ENCODE measurements at places on chromosomes 4 and X. TPM values are rescaled to one million over a fixed set of nuclear protein-coding genes. Genes with fewer than 3 reads are reported as not detected.

DNA sequence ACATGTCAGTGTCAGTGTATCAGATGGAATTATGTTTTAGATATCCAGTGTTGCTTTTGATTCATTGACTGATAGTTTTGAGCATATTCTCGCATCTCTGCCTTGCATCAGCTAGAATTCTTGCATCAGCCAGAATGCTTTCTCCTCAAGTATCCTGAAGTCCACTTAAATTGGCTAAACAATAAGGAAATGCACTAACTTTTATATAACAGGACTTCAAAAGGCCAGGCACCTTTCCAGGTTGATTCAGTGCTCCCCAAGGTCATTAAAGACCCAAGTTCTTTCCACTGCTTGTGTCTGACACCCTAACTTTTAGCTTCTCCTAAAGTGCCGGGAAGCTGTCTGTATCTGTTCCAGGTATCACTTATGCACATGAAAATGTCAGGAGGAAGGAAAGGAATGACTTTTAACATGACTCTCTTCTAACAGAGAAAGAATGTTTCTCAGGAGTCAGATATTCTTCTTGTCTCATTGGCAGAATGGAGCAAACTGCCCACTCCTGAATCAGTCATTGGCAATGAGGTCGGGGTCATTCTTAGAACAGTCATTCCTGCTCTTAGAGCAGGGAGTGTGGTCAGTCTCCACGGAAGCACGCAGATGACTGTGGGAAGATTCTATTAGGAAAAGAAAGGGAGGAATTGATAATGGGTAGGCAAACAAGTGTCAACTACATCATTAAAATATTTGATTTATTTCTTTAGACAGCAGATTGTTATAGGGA, 92.9 kb upstream of the TLL1 start:
- DNase-seq = no peak

- DNase-seq = no peak
Measured at GRCh38 chr4:10403633-10404445, 53.4 kb downstream of the ZNF518B start.

DNA sequence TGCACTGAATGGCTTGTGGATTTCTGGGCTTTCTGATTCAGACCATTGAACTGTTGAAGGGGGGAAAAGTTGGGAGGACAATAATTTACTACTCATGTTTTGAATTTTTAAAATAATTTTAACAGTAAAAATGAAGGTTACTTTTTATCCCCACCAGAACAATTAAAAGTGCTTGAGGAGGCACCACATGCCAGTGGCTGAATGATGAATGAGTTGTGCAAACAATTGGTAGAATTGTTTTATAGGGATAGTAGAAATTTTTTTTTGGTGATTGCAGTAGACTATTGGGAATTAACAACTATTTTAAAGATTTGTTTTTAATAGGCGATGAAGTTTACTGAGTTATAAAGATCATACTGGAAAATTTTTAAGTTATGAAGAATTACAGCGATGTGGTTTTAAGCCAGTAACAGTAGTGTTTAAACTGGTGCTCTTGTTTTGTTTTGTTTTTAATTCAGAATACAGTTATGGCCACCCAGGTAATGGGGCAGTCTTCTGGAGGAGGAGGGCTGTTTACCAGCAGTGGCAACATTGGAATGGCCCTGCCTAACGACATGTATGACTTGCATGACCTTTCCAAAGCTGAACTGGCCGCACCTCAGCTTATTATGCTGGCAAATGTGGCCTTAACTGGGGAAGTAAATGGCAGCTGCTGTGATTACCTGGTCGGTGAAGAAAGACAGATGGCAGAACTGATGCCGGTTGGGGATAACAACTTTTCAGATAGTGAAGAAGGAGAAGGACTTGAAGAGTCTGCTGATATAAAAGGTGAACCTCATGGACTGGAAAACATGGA, 2.7 kb downstream of the REST start:
- no peak for DNase-seq

DNA sequence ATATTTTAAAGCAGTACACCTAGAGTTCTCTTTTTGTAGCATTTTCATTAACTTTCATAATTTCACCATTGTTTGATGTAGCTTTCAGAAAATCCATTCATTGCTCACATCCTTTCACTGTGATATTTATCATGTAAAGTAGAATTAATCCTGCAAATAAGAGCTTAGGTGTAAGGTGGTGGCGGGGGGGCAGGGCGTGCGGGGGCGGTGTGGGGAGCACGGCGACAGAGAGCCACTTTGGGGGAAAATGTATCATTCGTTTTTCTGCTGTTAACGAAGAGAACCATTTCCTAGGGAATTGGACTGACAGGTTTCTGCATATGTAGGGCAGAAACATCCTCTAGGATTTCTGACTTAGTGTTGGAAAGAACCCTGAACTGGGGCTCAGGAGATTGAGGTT, 82.6 kb upstream of the BRS3 start:
- DNase-seq = no peak

GRCh38 chrX:39335513-39336235, 534.4 kb downstream of the MID1IP1 start:
- DNase-seq = no peak

- no peak for DNase-seq
Measured at GRCh38 chrX:96004386-96004785, 680.3 kb upstream of the DIAPH2 start.

GRCh38 chr4:182547435-182547834, 304.2 kb downstream of the TENM3 start:
- DNase-seq = no peak

- DNase-seq = no peak
Measured at GRCh38 chr4:3239998-3240920, 8.7 kb upstream of the MSANTD1 start.

GRCh38 chrX:75603833-75604232, 81.0 kb upstream of the ZDHHC15 start:
- DNase-seq = no peak

GRCh38 chr4:2947926-2948325, 15.3 kb downstream of the NOP14 start:
- no peak for DNase-seq

GRCh38 chr4:150217808-150218207, 139.6 kb downstream of the DCLK2 start:
- no peak for DNase-seq

DNA sequence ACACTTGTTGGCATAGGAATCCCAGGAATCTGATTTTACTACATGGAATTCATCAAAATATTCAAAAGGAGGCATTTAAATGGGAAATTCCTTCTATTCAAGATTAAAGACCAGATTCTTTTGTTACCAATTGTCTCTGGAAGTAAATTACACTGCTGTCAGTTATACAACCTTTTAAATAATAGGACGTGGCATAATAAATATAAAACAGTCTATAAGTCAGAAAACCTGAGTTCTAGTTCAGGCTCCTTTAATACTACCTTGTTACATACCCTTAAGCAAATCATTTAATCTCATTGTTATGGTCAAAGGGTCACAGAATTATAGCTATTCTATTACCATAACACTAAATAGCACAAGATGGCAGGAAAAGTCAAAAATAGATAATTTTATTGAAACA, 18.8 kb downstream of the COL4A6 start:
- no peak for DNase-seq

GRCh38 chr4:78370631-78371372, 180.8 kb upstream of the ANXA3 start:
- no peak for DNase-seq

GRCh38 chr4:85784348-85784747, 309.4 kb downstream of the ARHGAP24 start:
- DNase-seq = no peak

- DNase-seq = no peak
Measured at GRCh38 chr4:186669159-186669731, 54.4 kb downstream of the FAT1 start.

- DNase-seq = peak; percentile 26
Measured at GRCh38 chr4:74038425-74039314, at the start of gene CXCL3. Gene CXCL3 (minus strand): TSS chr4:74038689. CDS start chr4:74038611, 78 bp downstream.

GRCh38 chr4:140255927-140256326, 101.9 kb upstream of the MAML3 start:
- no peak for DNase-seq

DNA sequence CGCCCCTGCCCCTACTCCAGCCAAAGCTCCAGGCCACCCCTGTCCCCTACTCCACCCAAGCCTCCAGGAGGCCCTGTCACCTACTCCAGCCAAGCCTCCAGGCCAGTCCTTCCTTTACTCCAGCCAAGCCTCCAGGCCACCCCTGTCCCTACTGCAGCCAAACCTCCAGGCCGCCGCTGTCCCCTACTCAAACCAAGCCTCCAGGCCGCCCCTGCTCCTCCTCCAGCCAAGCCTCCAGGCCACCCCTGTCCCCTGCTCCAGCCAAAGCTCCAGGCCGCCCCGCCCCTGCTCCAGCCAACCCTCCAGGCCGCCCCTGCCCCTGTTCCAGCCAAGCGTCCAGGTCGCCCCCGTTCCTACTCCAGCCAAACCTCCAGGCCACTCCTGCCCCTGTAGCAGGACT, 5.1 kb upstream of the ASMT start:
- no peak for DNase-seq

DNA sequence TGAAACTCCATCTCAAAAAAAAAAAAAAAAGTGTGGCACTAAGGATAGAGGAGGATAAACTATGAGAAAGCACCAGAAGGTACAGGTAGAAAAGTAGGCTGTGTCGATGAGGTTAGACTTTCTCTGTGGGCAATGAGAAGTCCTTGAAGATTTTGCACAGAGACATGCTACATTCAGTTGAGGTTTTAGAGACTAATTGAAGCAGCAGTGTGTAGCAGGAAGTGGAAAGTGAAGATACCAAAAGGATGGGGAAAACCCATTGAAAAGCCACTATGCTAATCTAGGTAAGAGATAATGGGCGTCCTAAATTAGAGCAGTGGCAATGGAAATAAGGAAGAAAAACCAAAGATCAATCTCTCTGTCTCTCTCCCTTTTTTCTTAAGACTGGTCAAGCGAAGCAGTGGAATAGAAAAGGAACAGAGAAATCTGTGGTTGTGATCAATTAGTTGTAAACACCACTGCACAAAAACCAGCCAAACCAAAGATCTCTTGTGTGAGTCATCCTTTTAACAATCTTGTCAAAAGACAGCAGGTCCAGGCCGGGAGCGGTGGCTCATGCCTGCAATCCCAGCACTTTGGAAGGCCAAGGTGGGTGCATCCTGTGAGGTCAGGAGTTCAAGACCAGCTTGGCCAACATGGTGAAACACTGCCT, 3.5 kb downstream of the SPINK2 start:
- no peak for DNase-seq

- DNase-seq = no peak
Measured at GRCh38 chr4:40333921-40334352, 1.2 kb upstream of the CHRNA9 start.

DNA sequence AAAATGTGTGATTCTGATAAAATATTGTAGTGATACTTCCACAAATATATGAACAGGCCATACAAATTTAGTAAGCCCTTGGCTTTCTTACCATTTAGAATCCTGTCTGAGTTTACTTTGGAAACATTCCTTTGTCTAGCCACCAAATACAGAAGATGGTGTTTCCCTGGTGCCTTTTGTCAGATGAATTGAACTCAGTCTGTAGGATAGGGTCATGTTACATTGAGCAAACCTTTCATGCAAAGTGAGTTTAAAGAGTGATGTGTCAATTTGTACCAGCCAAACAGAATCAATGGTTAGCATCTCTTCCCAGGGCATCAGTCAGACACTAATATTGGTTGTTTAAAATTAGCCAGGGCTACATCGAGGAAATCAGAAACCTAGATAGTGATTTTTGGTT, 1443.4 kb downstream of the ARAP2 start:
- no peak for DNase-seq

- DNase-seq = no peak
Measured at GRCh38 chr4:107380190-107380589, 339.8 kb downstream of the PAPSS1 start.

DNA sequence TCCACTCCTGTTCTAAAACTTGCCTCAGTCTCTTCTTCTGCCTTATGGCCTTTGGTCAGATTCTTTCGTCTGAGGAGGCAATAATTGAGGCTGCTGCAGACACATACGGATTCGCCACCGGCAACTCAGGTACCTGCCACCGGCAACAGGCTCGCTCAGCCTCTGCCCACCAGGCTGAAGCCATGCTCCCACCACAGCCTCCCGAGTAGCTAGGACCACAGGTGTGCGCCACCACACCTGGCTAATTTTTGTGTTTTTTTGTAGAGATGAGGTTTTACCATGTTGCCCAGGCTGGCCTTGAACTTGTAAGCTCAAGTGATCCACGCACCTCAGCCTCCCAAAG, 26.6 kb downstream of the TNIP2 start:
- peak; percentile 24 for DNase-seq

DNA sequence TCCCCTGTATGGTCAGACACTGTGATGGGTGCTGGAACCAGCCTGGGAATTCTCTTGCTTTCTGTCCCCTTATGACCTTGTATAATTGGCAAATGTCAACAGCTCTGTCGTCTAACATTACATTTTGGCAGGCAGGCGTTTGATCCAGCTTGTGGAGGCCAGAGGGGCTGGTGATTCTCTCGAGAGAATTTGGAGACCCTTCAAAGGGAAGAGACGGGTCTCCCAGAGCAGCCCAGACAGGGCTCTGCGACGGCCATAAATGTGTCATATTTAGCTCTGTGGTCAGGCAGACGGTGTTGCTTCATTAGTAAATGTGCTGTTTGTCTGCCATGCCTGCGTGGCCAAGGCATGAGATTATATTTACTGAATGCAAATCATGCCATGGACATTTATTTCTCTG, 68.7 kb downstream of the SORCS2 start:
- no peak for DNase-seq

DNA sequence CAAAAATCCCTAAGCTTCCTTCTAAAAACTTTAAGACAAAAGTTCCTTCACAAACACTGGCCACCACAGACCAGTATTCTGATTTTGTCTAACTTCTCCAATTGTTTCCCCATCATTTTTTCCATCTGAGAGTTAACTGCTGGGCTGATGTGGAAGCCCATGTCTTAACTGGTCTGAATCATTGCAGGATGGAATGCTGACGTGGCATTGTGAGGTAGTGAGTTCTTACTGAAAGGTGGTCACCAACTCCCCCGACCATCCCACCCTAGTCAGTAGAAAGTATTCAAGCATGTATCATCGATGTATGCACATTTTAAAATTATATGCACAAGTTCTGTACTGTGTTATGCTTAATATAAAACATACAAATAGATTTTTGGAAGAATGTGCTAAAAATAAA, 99.1 kb upstream of the SMIM10 start:
- DNase-seq = no peak

The TSPAN7 gene
- 18.6 TPM for total RNA-seq

The CCDC110 gene
- total RNA-seq = 6.4 TPM

The NDUFC1 gene
- total RNA-seq = 57.0 TPM

The TMEM47 gene
- 28.0 TPM for total RNA-seq

The LINC00632 gene
- 14.2 TPM for total RNA-seq

The PDCL2 gene
- total RNA-seq = not detected

The ARHGEF38 gene
- 0.30 TPM for total RNA-seq

The TEX11 gene
- total RNA-seq = not detected

The EGF gene
- not detected for total RNA-seq

The ATP5ME gene
- 189 TPM for total RNA-seq

The MMAA gene
- total RNA-seq = 6.2 TPM

The ETNPPL gene
- not detected for total RNA-seq

The ARR3 gene
- total RNA-seq = not detected

The PAGE5 gene
- not detected for total RNA-seq

The TMPRSS11E gene
- total RNA-seq = not detected

The ZNF280C gene
- total RNA-seq = 3.1 TPM

The XAGE5 gene
- total RNA-seq = not detected

The SPANXB1 gene
- total RNA-seq = not detected

The CXCL5 gene
- 0.12 TPM for total RNA-seq

The RPA4 gene
- 3.7 TPM for total RNA-seq

The KIT gene
- total RNA-seq = 7.0 TPM

The CYTL1 gene
- 1.4 TPM for total RNA-seq

The FAM47E gene
- total RNA-seq = 8.2 TPM

The ADH6 gene
- not detected for total RNA-seq

The MGARP gene
- 12.5 TPM for total RNA-seq

The FRMPD4 gene
- not detected for total RNA-seq

The FAT4 gene
- 14.2 TPM for total RNA-seq

The SORCS2 gene
- total RNA-seq = 0.60 TPM

All from ovary (tissue), 10 donors.